ENCODE measurements at places on chromosomes 4 and X.

DNA sequence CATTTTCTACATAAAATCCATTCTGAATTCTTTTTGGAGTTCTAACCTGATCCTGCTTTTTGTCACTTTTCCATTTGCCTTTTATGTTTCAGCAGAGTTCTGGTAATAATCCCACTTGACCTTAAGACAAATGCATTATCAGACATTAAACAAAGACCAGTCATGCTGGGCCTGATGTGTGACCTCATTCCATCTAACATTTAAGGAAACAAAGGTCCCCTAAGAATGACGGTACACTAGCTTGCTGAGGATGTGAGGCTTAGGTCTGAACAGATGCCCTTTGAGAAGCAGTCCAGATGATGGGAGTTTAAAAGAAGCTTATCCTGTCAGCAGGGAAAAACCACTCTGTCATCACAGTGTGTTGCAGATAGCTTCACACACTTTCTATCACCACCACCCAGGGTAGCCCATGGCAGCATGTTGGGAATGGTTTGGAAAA is 38.1 kb upstream of the PDE5A start:
- DNase-seq = no peak

DNA sequence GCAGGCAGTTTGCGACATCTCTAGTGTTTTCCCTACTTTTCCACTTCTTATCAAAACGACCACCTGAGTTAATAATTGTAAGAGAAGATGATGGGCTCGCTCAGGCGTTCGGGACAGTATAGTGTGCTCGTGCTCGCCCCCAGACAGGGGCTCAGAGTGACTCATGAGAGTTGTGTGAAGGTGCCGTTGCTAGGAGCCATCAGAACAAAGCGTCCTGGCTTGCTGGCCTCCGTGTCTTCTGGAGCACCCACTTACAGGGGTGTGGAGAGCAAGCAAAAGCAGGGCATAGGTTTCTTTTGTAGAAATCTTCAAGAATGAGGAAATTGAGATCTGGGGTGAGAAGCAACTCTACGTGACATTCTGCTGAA is 73.0 kb upstream of the ADGRG2 start:
- DNase-seq = no peak

GRCh38 chrX:9647431-9647830 is 118.2 kb downstream of the GPR143 start:
- DNase-seq = no peak

DNA sequence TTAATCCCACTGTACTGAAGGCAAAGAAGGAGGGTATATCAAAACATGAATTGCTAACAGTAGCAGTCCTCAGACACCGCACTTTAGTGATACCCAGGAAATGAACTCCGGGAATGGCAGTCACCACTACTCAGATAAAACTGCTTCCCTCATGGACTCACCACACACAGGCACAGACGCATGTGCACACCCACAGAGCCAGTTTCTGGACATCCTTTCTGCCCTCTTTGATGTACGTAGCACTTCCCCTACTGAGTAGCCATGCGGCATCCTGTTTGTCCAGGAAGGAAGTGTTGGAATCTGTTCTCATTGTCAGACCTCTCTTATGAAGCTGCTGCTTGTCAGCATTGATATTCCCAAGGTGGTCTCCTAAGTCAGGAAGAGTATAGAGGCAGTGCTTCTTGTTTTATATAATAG is 95.7 kb downstream of the DCLK2 start:
- DNase-seq = no peak

- DNase-seq = no peak
These were observed 24.7 kb downstream of the CYP2U1 start for GRCh38 chr4:107956011-107956410.

GRCh38 chr4:152327606-152328453 is 208.1 kb downstream of the FBXW7 start:
- peak; percentile 1 for DNase-seq

- DNase-seq = peak; percentile 59
These were observed at the start of gene ARHGEF6 for GRCh38 chrX:136780763-136781162. ARHGEF6 (minus strand) TSS chrX:136780932; CDS start chrX:136780882, 50 bp downstream.

DNA sequence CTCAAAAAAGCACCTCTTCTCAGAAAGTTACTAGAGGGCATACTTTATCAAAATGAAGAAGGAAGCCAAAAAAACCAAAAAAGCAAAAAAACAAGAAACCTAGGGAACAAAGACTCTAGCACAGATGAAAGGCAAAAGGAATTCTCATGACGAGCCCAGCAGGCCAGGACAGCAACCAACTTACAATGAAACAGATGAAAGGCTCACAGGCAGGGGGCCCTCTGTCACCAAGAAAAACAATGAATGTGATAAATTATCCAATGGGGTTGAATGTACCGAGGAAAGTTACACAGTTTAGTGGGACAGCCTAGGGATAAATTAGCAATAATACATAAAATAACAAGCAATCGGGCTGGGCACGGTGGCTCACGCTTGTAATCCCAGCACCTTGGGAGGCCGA is 79.0 kb downstream of the GPR82 start:
- DNase-seq = no peak

DNA sequence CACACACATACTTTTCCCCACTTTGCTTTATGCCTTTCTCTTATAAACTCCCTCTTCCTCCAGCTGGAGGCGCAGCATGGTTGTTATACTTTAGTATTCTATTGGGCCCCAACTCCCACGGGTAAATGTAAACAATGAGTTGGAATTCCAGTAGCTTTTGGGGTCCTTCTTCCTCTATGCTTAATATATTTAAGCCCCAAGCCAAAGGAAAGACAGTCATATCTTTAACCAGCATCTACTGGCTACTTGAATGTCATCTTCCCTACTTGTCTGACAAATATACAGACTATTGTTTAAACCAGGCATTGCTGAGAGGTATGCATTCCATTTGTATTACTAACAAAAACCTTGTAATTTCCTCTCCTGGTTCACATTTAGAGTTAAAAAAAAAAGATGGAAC is 72.9 kb downstream of the WDR19 start:
- DNase-seq = no peak

DNA sequence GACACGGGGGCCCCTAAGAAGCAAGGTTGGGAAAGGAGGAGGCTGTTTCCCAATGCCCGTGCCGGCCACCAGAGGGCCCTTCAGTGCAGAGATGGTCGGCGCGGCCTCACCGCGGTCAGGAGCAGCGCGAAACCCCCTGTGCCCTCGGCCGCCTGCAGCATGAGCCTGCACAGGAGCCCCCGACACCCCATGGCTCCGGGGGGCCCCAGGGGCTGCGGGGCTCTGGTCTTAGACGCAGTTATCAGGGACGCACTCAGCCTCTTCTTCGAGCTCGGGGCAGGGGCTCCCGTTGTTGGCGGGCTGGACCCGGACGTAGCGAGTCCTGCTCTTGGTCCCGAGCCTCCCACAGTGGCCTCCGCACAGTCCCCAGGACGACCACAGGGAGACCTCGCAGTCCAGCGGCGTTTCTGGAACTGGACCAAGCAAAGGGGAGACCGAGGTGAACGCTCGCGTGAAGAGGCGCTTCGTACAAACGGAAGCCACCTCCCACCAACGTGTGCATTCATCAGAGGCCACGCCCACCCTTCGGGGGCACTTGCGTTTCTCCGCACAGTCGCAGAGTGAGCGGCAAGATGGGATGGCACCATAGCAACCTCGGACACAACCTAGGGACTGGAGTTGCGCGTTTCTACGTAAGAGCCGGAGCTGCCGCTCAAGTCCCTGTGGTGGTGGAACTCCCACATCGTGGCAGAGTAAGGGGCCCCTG is 5.0 kb downstream of the SPON2 start:
- DNase-seq = peak; percentile 94

All from MV-4-11 (cell line).